Stimulated activated CD4-positive, alpha-beta T cell treated with anti-CD3 and anti-CD28 coated beads, Interleukin-1b, Interleukin-23, amount 100 ng/mL, for 1 hour (primary cell): ENCODE measurements at places on chromosomes 2 and 18.

DNA sequence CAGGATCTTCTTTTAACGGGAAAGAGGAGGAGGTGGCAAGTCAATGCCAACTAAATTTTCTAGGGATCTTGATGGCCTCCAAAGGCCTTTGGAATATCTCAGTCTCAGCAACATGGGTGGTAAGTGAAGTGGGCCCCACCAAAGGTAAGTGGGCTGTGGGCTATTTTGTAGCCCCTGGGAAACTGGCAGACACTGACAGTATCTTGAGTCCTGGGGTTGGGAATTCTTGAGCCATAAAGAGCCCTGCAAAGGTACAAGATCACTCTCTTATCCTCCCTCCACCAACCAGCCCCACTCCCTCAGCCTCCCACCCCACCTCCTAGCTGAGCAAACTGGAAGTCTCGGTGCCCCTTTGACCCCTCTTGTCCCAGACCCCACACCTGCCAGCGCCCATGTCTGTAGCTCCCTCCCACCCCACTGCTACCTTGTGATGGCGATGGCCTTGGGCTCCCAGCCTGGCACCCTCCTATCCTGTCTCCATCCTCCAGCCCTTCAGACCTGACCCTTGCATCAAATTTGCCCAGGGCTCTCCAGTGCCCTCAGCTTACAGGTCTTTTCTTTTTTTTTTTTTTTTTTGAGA is 8.5 kb downstream of the ATP6V1B1 start:
- no peak for DNase-seq

- DNase-seq, result no peak
Observed at GRCh38 chr2:191569025-191569424, 108.9 kb upstream of the NABP1 start.

GRCh38 chr18:8874872-8875271 is 169.5 kb downstream of the MTCL1 start:
- DNase-seq, result no peak

- DNase-seq, result no peak
Observed at GRCh38 chr2:226031647-226032501, 632.4 kb downstream of the NYAP2 start.

GRCh38 chr18:54338230-54338629 is 19.4 kb downstream of the STARD6 start:
- no peak for DNase-seq

- DNase-seq, result no peak
Observed at GRCh38 chr18:2794159-2794558, 52.6 kb upstream of the EMILIN2 start.

- DNase-seq, result no peak
Observed at GRCh38 chr2:44579837-44580230, 218.1 kb downstream of the CAMKMT start.

DNA sequence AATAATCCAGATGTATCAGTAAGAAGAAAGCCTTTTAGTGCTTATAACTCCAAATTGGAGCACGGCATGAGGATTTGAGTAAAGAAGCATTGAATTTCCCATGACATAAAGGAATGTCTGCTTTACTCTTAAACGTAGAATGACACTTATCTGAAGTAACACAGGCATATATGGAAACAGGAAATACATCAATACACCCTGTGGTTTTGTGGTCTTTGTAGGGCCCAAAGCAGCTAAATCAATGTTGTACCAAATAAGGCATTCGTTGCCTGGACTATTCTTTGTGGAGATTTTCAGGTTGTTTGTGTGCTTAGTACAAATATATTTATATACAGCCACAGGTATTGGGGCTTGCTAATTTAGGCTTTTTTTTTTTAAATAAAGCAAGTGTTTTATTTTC is 660.5 kb downstream of the LRRTM4 start:
- no peak for DNase-seq

DNA sequence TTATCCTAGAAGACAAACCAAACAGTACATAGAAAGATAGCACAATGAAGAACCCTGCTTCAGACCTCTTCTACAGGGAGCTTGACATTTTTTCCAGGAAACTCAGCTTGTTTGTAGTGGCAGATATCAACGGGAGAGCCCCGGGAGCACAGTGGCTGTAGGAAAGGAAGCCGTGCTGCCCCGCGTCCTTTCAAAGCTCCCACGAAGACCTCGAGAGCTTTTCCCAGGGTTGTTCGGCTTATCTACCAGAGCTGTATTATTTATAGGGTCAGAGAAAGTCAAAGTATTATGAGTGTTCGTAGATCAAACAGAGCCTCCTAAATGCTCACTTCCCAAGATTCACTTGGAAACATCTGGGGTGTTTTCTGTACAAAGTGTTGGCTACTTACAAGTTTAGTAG is 167.1 kb upstream of the COPS8 start:
- no peak for DNase-seq

DNA sequence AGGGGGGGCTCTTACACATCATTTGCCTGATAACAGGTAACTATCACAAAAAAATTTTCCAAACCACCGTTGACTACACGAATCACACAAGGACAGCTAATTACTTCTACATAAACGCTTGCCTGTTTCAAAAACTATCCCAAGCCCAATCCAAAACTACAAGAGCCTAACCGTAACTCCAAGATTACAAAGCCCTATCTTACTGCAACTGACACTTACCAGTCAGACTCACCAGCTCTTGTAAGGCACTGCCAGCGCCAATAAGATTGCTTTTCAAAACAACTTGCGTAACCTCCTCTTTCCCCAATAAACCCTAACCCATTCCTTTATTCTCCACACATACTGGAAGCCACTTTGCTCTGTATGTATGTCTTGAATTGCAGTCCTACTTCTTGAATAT is 148.4 kb downstream of the NBAS start:
- DNase-seq, result no peak

GRCh38 chr2:182949572-182950189 is 83.2 kb upstream of the FRZB start:
- no peak for DNase-seq

- no peak for DNase-seq
Observed at GRCh38 chr2:236223675-236224074, 40.5 kb downstream of the ASB18 start.

GRCh38 chr2:165874445-165875039 is 79.0 kb downstream of the TTC21B start:
- DNase-seq, result no peak

DNA sequence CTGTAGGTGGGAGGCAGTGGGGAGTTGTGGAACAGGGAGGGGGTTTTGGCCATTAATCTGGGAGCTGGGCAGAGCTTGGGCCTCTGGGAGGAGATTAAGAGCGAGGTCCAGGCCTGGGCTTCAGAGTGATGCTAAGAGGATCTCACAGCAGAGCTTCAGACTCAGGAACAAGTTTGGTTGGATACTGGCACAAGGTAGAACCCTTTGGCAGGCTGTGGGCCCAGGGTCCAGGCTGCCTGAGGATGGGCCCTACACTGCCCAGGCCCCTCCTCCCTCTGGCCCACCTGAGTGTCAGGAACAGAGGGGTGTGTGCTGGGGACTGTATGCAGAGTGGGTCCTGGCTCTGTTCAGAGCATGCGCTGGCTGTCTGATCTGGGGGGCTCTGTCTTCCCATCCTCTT is 334.9 kb downstream of the CYP26B1 start:
- DNase-seq, result no peak
